Mononuclear cell (primary cell): ENCODE measurements at places on chromosomes 1 and 21. TPM values are rescaled to one million over a fixed set of nuclear protein-coding genes. Genes with fewer than 3 reads are reported as not detected.

Gene FCRL5
- total RNA-seq, result 6.6 TPM

Gene EFNA3
- 0.21 TPM for total RNA-seq

Gene OR2M5
- total RNA-seq, result not detected

Gene IQCC
- total RNA-seq, result 0.52 TPM

Gene NTMT2
- total RNA-seq, result not detected
